ENCODE measurements at places on chromosomes 2 and 18.

DNA sequence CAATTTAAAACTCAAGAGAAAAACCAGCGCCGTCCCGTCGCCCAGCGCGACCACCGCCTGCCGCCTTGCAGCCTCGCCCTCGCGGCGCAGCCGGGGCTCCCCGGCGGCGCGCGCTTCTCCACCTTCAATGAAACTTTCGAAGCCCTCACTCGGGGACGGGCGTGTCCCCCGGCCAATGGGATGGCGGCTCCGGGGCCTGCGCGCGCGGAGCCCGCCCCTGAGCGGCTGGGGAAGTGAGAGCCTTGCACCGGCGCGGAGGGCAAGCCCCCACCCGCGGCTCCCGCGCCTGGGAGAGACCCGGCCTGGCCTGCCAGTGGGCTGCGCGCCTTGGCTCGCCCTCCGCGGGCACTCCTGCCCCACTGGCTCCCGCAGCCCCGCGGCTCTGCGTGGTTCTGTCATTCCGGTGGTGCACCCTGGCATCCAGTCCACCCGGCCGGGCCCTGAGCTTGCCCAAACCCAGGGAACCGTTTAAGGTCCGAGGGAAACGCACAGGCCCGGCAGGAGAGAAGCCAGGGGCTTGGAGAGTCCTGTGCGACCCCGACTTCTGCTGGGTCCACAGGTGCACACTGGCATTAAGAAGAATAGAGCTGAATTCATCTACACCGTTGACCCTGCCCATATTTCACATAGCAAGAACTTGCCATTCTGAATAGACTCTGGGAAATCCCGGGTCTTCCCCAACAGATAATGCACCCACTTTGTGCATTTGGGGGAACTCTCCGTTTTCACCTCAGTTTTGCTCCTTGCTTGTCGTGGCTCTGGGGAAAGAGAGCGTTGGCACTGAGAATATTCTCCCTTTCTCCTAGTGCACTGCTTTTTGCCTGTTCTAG, at the start of gene PIEZO2:
Gene PIEZO2 (minus strand): TSS at position 129 of the 830 bp plus-strand sequence. CDS start 981 bp downstream, outside the sequence.
- peak; percentile 43 for DNase-seq

- no peak for DNase-seq
Observed at GRCh38 chr2:54866868-54867267, 143.4 kb downstream of the EML6 start.

GRCh38 chr2:213766465-213766901, 482.2 kb downstream of the SPAG16 start:
- peak; percentile 7 for DNase-seq

DNA sequence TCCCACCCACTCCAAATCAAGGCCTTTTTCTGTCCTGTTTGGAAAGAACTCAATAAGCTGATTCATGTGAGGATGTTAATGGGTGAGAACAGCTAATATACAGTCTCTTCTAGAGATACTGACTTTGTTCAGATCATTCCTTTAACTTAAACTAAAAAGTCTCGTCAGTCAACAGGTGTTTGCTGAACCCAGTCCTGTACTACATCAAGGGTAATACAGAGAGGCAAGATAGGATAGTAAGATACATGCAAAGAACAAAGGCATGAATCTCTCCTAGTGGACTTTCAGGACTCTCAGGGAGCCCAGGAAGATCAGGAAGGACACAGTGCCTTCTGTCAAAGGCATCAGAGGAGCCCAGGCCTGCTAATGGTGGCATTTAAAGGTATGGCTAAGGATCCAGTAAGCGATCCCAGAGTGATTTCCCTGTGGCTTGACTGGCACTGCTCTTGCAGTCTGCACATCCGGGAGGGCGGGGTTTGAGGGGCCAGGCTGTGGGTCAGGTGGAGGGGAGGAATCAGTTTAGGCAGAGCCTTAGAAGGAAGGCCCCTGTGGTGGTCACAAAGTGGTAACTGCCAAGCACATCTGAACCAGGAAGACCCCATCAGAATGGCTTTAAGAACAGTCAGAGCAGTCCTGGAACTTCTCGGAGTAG, 54.0 kb downstream of the EPAS1 start:
- no peak for DNase-seq

- DNase-seq: no peak
Observed at GRCh38 chr18:22637787-22638186, 220.1 kb upstream of the CTAGE1 start.

DNA sequence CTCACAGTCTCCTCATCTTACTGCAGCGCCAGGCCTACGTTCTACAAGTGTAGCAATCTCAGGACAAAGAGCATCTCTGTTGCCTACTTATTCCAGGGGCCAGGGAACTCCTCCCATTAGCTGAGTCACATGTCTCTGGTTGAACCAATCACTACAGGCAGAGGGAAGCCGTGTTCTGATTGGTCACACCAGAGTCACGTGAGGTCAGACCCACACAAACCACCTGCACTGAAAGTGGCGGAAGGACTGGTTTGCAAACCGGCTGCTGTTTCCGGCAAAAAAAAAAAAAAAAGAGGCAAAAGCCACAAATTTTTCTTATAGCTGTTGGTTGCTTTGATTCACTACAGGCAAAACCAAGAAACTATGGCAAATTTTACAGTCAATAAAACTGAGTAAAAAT, 21.9 kb upstream of the USP14 start:
- no peak for DNase-seq

- DNase-seq: no peak
Observed at GRCh38 chr2:23436346-23437098, 51.5 kb downstream of the KLHL29 start.

DNA sequence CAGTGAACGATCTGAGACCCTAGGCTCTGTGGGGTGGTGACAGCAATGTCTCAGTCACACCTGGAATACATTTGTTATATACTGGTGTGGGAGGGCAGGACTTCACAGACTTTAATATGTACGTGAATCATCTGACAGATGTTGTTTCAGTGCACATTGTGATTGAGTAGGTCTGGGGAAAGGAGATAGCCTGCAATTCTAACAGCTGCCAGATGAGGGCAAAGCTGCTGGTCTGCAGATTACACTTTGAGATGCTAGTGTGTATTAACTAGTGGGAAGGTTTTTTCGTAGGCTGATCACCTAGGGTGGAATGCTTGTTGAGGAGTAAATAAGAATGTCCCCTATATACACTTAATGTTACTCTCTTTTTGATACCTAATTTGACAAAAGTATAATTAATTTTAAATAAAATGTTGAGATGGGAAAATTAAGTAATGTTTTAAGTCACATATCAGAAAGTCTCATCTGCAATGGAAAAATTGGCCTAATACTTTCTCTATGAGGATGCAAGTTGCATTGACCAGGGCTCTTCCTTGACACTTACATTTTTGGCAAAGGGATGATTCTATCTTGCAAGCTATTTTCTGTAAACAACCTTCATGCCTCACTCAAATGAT, 496.9 kb upstream of the HNMT start:
- DNase-seq: no peak

- DNase-seq: no peak
Observed at GRCh38 chr2:2850859-2851258, 519.8 kb upstream of the MYT1L start.

- DNase-seq: no peak
Observed at GRCh38 chr18:36366994-36367839, 69.7 kb downstream of the FHOD3 start.

- no peak for DNase-seq
Observed at GRCh38 chr2:234156326-234156725, 105.8 kb downstream of the SPP2 start.

DNA sequence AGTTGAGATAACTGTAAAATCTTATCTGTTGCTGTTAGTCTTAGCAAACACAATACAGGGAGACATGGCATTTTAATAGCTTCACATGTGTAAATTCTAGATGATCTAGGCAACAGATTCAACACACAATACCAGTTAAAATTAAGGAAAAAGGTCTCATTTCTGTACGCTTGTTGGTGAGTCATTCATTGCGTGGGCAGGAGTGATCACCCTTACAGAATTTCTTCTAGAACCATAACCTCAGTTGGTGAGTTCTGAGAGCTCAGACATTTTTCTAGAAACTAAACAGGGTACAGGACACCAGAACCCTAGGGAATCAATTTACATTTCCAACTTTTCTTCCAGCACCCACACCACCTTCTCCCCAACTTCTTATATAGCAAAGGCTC, 81.9 kb downstream of the SLC8A1 start:
- no peak for DNase-seq

DNA sequence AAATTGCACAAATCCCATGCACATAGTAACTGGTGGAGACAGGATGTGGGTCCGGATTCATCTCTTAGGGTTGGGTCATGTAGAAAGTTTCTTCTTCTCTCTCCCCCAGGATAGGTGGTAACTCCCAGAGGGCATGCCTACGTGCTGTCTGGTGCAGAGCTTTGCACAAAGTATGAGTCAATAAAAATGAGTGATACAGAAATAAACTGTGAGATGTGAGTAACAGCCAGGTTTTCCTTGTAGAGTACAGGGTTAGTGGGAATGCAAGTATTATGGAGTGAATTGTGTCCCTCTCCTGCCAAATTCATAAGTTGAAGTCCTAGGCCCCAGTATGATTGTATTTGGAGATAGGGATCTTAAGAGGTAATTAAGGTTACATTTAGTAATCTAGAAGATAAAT, 289.4 kb downstream of the ALK start:
- no peak for DNase-seq

GRCh38 chr2:232668805-232669444, 28.2 kb upstream of the GIGYF2 start:
- no peak for DNase-seq

DNA sequence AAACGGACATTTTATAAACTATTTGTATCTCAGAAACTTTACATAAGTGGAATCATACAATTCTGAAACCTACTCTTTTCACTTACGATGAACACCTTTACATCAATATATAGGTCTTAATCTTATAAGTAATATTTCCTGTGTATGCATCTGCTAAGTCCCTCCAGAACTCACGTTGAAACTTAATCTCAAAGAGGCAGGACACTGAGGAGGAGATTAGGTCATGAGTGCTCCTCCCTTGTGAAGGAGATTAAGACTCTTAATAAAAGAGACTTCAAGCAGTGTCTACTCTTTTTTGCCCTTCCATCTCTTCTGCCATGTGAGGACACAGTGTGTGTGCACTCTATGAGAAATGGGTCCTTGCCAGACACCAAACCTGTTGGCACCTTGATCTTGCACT, 94.7 kb upstream of the CDKL4 start:
- no peak for DNase-seq

- DNase-seq: no peak
Observed at GRCh38 chr2:10208736-10209135, 86.2 kb downstream of the RRM2 start.

GRCh38 chr2:8525582-8526402, 156.1 kb upstream of the ID2 start:
- no peak for DNase-seq

DNA sequence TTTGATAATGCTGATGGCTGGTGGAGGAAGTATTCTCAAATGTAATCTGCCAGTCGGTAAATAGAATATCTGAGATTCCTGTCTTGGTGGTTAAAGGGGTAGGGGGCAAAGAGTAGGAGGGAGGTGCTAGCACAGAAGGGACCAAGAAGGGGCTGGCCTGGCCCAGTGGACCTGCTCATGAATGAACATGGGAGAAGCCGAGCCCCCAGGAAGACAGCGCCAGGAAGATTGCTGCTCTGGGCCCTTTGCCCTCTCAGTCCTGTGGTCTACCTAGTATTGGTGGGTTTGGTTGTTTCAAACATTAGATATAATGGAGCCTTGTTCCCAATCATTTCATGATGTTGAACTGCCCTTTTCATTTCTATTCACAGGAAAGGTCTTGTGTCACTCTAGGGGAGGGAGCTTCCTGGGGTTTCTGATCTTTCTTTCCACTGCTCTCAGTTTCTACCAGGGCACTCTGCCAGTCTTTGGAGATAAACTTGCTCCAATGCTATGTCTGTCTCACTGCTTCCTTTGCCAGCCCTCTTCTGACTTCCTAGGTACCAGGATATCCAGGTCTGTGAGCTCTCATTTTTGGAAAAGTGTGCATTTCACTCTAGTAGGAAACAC, 5.3 kb upstream of the MOCOS start:
- DNase-seq: no peak

- DNase-seq: no peak
Observed at GRCh38 chr18:44392933-44393332, 287.8 kb upstream of the SETBP1 start.

DNA sequence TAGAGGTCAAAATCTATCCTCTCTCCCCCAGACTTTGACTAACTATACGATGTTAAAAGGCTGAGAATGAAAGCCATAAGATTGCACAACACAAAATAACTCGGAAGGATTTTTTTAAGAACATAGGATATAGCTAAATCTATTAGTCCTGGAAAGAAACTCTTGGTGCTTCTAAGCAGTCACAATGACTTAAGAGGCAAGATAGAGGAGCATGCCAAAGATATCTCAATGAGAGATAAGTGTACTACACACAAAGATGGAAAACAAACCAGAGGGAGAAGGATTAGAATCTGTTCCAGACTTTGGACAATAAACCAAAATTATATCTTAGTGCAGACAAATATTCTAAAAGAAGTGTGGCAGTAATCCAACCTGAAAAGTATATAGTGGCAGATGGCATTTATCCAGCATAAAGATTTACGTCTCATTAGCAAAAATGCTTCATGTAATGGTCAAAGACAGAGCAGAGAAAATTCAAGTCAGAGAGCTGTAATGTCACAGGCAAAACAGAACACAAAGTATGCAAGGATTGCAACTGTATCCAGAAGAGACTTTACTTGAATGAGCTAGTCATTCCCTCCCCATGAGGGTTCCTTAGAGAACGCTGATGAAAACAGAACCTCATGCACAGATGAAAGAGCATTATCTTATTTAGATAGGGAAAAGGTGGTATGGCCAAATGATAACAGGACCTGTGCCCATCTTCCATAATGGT, 28.8 kb upstream of the EVA1A start:
- DNase-seq: no peak
